Activated T-cell treated with anti-CD3 and anti-CD28 coated beads for 1 hour (primary cell): ENCODE measurements at places on chromosomes 1 and 21.

DNA sequence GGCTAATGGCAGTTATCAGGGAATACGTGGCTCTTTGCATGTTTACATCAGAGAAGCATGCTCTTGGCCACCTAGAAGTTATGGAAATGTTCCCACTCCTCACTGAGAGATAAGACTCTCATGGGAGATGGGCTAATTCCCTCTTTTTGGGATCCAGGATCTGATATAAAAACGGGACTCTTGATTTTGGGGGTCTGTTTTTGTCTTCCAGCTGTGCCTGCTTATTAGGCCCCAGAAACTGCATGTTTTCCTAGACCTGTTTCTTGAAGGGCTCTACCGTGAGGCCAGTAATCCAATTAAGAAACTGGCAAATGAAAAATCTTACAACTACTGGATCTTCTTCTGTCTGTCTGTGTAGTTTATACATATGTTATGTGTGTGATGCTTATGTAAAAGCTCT, 47.0 kb upstream of the PTCH2 start:
- no peak for DNase-seq

GRCh38 chr1:15210651-15211375, 36.2 kb upstream of the FHAD1 start:
- DNase-seq = no peak

DNA sequence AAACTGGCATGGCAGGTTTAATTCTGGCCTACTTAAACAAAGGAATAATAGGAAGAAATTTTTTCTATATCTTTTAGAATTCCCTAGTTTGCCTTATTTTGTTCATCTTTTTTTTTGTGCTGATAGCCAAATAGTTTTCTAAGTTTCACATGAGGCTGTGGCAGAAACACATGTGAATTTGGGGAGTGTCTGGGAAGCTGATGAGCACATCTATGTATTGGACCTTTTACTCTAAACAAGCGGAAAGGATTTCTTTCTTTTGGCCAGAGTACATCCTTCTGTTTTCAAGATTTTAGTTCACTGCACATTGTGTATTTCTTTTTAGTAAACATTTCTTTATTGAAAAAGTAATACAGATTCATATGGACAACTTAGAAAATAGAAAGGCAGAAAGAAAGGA, 5.6 kb downstream of the EEIG2 start:
- no peak for DNase-seq

DNA sequence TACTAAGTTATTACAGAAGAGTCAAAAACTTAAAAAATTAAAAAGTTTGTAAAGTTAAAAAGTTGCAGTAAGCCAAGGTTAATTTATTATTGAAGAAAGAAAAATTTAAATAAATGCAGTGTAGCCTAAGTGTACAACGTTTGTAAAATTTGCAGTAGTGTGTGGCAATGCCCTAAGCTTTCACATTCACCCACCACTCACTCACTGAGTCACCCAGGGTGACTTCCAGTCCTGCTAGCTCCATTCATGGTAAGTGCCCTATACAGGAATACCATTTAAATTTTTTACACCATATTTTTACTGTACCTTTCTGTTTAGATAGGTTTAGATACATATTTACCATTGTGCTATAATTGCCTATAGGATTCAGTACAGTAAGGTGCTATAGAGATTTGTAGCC, 88.6 kb downstream of the CTH start:
- no peak for DNase-seq

DNA sequence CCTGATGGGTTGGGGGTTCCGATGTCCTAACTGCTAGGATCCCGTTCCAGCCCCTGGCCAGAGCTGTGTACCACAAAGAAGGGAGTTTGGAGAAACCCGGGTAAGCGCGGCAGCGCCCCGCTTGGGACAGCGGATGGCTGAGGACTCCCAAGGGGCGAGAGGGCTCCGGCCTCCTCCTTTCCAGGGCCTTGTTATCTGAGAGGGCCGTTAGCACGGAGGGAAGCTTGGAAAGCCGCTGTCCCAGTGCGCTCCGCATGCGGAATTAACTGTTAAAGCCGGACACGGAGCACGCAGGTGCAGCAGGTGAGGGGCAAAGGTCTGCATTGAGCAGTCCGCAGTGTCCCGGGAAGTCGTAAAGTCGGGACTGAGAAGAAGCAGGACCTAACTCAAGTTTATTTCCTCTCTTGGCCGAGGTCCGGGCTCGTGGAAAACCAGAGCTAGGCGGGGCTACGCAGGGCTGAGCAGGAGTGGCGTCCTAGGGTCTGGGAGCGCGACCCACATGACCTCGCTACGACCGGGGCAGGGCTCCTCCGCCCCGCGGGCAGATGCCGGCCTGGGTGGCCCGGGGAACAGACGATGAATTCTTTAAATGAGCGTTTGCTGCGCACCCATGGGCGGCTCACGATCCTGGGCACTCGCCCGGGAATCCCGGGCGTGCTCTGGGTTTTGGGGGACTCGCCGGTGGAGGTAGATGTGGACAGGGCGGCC, 4.5 kb downstream of the LHX4 start:
- no peak for DNase-seq

DNA sequence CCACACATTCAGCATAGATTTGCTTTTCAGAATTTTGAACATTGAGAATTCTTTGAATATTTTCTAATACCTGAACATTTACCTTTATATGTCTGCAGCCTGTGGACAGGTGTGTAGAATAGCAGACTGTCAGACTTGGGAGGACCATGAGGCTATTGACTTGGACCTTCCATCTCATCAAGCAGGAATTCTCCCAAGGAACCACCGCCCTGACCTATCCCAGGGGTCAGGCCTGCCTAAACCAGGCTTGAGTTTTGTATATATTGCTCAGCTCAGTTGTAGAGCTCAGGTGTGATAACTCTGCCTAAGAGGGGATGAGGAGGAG, 53.2 kb downstream of the RUNX1 start:
- no peak for DNase-seq

- DNase-seq = no peak
Measured at GRCh38 chr1:3071565-3072390, 2.8 kb downstream of the PRDM16 start.

GRCh38 chr21:45309069-45309986, 21.6 kb upstream of the POFUT2 start:
- peak; percentile 31 for DNase-seq

GRCh38 chr21:32193098-32193465, 85.8 kb downstream of the MIS18A start:
- no peak for DNase-seq
